Psoas muscle (tissue), 8 donors: ENCODE measurements at places on chromosomes 7 and 10.

DNA sequence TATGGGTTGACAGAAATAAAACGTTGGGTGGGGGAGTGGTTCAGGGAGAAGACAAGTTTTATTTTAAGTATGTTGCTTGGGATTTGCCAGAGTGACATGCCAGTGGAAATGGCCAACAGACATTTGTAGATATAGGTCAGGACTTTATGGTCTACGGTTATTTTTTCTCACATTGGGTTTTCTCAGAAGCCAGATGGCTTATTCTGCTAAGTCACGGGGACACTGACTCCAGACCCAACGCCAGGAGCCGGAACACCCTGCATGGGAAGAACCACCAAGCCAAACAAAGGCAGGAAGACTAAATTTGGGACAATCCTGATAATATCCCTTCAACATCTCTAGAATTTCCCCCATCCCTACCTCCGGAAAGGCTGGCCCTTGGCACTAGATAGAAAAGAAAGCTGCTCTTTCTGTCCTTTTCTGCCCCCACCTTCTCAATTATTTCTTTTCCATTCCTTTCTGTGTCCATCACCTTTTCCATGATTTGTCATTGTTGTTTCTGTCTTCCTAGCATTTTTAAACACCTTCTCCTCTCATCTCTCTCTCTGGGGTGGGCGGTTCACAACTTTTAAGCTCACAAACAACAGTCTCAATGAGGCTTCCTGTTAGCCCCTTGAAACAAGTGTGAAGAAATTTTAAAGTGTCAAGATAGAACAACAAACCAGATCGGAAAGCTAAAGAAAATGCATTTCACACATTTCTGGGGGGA, 44.7 kb downstream of the TBXAS1 start:
- no peak for DNase-seq

DNA sequence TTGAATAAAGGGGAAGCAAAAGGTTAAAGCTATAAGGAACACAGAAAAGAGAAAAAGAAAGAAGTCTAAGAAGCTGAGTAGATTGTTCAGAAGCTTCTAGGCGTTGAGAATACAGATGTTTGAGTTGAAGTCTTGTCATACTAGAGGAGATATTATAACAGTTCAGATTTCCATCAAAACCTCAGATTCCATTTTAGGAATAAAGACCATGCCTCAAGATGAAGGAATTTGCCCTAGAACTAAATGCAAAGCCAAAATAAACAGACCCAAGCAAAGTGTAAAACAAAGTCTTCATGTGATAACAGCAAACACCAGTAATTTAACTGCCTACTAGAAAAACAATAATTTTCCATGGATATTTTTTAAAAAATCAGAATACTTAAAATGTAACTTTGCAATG, 476.5 kb upstream of the POT1 start:
- DNase-seq, result no peak

DNA sequence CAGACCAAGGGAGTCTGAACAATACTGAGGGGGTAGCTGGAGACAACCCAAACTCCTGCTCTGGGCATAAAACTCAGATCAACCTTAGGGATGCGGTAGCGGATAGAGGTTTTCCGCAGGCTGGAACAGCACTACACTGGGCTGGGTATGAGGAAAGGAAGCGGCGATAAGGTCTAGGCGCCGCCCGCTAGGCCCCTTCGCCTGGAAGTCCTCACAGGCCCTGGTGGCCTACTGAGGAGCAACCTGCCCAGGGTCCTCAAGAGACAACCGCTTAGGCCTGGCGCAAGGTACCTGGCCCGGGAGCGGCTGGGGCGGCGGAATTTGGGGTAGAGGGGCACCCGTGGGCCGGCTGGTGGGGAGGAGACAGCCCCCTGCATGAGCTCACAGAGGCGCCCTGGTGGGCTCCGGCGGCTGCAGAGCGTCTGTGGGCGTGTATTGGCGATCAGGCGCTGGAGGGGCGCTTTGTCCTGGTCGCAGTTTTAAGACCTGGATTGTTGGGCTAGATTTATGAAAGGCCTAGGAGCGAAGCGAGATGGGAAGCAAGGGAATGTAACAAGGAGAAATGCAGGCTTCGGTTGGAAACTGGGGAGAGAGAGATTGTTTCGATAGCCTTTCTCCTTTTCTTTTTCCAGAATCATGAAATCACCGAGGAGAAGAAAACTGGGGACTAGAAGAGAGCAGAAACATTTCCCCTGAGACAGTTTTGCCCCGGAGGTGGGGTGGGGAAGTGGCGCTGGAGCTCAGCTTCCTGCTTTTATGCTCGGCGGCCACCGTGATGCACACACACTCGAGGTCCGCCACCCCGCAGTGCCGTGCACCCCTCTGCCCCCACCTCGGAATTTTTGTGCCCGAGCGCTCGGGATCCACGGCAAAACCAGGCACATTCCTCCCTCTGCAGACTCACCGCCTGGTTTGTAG, 2.4 kb upstream of the NKX2-3 start:
- no peak for DNase-seq

DNA sequence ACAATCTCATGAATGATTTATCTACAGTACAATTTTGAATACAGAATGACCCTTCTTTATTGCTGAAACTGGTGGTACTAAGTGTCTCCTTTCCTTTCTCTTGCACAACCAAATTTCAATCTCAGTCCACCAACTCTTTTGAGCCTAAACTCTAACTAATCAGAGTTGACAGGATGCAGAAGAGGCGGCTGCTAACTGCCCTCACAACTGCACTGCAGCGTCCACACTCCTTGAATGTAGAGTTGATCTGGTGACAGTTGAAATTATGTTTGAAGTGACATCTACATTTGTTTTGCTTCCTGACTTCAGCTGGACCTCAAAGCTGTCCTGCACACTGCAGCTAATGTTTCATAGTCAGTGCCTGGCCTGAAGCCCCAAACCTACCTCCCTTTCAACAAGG, 139.6 kb downstream of the ZMYND11 start:
- DNase-seq, result no peak

GRCh38 chr7:78165854-78166253, 367.3 kb downstream of the PHTF2 start:
- no peak for DNase-seq

- no peak for DNase-seq
Measured at GRCh38 chr10:917999-918398, 13.5 kb downstream of the LARP4B start.

DNA sequence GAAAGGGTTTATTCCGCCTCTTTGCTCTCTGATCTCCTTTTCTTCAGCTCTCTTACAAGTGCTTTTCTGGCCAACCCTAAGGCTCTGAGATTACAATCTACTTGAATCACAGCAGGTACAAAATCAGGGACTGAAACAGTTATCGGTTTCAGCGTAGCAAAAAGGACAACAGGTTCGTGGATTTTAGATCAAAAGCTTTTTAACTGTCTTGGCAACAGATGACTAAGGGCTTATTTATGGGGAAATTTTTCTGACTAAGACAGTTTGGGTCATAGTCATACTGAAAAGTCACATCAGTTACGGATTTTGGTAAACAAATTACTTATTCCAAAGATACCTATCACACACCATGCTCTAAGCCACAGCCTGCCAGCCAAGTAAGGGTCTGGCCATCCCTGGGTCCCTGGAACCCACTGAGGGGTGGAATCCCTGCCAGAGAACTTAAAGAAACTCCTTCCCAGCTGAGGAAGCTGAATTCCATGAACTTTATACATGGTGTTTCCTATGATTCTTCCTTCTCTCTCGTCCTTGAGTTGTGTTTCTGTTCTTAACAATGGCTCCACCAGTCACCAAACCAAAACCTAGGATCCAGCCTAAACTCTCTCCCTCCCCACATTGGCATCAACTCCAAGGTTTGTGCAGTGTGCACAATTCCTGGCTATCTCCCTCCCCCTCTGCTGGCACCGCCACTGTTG, 169.3 kb downstream of the FAM107B start:
- no peak for DNase-seq

DNA sequence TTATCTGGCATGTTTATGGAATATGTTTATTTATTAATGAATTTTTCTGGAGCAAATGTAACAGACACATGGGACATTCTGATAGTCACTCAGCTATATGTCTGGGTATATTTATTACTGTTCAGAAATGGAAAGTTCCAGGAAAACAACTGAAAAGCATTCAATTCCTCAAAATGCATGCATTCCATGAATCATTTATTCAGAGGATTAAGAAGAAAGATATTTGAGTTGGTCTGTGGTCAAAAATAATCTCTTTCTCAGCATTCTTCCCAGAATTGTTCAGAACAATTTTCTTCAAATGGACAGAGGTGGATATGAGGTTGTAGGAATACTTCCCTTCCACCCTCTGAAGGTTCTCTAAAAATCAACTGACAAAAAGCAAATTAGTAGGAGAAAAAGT, 97.6 kb upstream of the ITGB1 start:
- DNase-seq, result no peak
